ENCODE measurements at places on chromosomes 12 and 14. TPM values are rescaled to one million over a fixed set of nuclear protein-coding genes. Genes with fewer than 3 reads are reported as not detected.

The TROAP gene
- 22.1 TPM for total RNA-seq

The PXMP2 gene
- 50.1 TPM for total RNA-seq

The PROX2 gene
- 0.14 TPM for total RNA-seq

The DDN gene
- 0.09 TPM for total RNA-seq

The CCDC184 gene
- 0.05 TPM for total RNA-seq

The CHFR gene
- total RNA-seq, result 39.5 TPM

The SERPINA10 gene
- 0.05 TPM for total RNA-seq

The C1R gene
- 51.5 TPM for total RNA-seq

DNA sequence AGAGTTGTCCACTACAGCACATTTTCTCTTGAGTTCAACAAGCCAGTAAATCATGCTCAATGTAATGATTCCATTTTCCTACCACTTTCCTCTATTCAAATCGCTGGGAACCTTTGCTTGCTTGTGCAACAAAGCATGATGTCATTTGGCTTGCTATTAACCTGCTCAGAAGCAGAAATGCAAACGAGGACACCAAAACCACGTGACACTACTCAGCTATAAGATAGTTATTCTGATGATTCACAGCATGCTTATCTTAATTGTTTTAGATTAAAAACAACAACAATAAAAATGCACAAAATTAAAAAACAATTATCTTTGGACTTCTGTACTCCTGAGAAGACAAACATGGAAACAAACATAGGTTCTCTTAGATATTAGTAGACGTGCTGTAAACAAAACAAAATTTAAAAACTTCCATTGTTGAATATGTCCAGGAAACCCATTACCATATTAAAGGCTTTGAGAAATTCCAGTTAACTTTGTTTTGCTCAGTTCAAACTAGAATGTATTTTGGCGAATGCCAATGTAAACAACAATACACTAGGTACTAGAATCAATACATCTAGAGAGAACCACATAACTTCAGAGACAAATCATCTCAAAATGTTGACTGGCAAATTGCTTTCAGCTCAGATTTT is 77.5 kb upstream of the KRAS start:
- DNase-seq, result no peak

DNA sequence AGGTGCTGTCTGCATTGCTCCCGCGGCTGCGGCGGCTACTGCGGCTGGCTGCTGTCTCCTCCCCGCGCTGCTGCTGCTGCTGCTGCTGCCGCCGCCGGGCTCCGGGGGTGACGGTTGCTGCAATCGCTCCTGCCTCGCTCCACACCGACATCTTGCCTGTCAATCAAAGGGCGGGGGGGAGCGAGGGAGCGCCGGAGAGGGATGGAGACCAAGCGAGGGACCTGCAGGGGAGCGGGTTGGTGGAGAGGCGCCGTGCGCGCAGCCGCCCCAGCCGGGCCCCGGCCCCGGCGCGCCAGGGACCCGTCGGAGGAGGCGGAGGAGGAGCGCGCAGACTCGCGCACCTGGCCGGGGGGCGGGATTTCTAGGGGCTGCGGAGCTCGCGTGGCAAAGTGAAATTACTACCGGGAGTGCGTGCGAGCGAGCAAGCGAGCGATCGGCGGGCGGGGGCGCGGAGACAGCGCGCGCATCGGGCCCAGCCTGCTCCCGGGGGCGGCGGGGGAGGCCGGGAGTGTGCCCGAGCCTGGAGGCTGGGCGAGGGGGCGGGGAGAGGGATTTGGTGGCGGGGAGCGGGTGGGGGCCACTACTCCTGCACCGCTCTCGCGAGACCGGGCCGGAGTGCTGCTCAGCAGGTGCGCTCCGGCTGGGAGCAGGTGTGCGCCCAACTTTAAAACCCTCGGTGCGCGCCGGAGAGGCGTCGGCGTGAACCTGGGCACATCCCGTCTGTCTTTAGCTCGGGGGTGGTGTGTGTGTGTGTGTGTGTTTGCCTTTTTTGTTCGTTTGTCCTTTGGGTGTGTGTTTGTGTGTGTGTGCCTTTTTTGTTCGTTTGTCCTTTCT is at the start of gene KSR2:
Gene KSR2, minus strand, starts transcription at position 165 of the 834 bp plus-strand sequence. CDS start 735 bp downstream, outside the sequence.
- peak; percentile 67 for DNase-seq

GRCh38 chr14:74906925-74907521 is 16.0 kb downstream of the RPS6KL1 start:
- peak; percentile 47 for DNase-seq

DNA sequence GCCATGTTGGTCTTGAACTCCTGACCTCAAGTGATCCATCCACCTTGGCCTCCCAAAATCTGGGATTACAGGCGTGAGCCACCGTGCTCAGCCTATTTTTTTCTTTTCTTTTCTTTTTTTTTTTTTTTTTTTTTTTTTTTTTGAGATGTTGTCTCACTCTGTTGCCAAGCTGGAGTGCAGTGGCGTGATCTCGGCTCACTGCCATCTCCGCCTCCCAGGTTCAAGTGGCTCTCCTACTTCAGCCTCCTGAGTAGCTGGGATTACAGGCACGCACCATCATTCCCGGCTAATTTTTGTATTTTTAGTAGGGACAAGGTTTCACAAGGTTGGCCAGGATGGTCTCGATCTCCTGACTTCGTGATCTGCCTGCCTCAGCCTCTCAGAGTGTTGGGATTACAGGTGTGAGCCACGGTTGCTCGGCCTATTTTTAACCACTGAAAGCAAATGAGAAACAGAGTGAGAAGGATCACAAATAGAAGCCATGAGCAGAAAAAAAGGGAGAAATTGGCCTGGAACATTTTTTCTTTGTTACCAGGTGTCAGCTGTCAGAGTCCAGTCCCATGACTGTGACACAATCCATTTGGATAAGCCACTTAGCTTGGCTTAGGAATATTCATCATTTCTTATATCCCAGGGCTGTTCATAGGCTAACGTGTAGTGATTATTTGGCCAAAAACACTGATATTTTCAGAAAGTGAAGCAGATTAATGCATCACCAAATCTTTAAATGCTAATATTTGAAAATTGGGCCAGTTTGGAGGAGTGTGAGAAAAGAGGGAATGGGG is 7.9 kb upstream of the NFKBIA start:
- DNase-seq, result no peak

GRCh38 chr12:19683178-19683927 is 244.1 kb downstream of the AEBP2 start:
- DNase-seq, result no peak

GRCh38 chr12:42281278-42281677 is 43.2 kb upstream of the YAF2 start:
- DNase-seq, result no peak

GRCh38 chr12:73308079-73308478 is 1035.9 kb downstream of the TRHDE start:
- no peak for DNase-seq

- DNase-seq, result peak; percentile 4
Observed at GRCh38 chr14:61034416-61035120, 53.5 kb downstream of the SLC38A6 start.

DNA sequence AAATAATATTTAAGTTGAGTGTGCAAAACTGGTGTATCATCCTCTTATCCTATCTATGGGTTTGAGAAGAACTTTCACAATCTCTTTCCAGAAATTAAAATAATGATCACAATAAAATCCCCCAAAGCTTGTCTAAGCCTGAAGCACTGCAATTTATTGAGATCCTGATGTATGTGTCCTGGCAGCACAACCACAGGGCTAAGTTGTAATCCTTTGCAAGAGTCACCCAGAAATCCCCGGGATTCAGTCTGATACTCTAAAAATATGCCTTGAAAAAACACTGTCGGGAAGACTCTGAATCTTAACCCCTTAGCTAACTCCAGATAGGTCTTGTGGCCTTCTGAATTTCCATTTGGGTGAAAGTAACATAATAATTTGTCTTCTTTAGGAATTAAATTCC is 40.3 kb upstream of the STXBP6 start:
- no peak for DNase-seq

DNA sequence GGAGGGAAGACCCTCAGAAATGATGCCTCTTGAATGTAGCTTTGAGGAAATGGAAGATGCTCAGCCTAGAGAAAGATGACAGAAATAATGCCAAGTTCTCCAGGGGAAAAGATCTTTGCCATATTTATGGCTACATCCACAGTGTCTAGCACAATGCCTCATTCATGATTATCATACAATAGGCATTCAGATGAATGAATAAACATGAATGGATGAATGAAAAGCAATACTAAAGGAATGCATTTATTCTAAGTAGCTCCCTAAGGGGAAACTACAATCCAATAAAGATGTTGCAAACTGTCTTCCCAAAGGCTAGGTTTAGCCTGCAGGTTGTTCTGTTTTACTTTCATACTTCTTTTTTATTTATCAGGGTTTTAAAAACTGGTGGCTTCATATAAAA is 12.0 kb downstream of the TMTC1 start:
- DNase-seq, result no peak

- DNase-seq, result peak; percentile 16
Observed at GRCh38 chr14:104870368-104871144, 5.5 kb downstream of the CEP170B start.

DNA sequence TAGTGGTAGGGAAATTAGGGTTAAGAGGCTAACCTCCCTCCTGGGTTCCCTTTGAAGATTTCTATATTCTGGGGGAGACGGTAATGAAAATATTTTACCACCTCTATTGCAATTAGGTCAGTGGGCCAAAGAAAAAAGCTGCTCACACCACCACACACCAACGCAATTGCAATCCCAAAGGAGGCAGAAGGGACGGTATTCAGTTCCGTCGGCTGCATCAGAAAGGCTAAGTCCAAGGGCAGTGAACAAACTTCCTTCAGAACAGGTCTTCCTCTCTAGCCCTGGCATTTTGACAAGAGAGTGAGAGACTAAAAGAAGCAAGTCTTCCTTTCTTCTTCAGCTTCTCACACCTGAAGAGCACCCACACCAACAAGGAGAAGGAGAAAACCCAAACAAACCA is 51.2 kb downstream of the OTX2 start:
- DNase-seq, result no peak

DNA sequence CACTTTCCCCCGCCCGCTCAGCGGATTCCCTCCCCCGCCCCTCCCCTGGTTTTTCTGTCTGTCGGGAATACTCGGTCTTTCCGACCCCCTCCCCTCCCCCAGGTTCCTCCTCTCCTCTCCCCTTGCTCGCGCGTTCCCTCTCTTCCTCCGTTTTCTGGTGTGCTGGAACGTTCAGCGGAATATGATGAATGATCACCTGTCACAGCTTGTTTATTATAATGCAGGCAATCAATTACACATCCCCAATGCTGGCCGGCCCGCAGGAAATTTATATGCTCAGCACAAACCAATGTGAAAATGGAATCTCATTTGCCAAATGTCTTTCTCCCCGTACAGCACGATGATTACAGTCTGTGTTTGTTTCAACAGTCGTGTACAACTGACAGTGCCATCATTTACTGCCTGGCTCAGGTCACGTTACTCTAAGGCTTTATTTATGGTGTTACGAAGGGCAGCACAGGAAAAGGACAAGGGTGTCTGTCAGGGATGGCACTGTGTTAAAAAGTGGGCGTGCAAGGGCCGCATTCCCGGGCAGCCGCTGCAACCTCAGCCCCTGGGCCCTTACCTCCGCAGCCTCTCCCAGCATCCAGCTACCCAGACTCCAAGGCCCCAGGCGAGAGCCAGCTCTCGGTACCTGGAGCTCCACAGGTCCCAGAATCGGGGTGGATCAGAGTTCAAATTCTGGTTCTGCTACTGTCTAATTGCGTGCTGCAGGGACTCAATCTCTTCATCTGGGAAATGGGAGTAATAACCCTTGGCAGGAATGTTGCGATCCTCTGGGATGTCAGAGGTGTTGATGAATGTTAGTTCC is 24.7 kb upstream of the MAP1LC3B2 start:
- no peak for DNase-seq

- DNase-seq, result no peak
Observed at GRCh38 chr12:115873451-115874082, 403.9 kb downstream of the MED13L start.

GRCh38 chr14:55306938-55307589 is 35.8 kb downstream of the FBXO34 start:
- no peak for DNase-seq

- DNase-seq, result no peak
Observed at GRCh38 chr12:25332143-25332542, 81.4 kb upstream of the KRAS start.

GRCh38 chr12:93107514-93108312 is 178.6 kb upstream of the EEA1 start:
- no peak for DNase-seq

DNA sequence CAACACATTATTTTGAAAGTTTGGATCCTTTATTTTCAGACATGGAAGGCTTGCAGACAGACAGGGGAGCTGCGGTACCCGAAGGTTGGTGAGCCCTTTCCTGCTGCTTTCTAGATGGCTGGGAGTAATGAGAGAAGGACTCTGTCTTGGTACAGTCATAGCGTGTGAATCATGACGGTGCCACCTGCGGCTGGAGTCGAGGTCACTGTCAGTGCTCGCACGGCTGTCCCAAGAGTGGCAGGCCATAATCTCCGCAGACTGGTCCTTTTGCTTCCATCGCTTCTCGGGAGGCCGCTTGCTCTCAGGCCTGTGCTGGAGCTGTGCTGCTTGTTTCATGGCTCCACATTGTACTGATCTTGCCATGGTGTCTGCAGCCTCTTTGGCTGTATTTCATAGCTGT is 64.8 kb upstream of the RD3L start:
- no peak for DNase-seq

- no peak for DNase-seq
Observed at GRCh38 chr12:123859035-123859434, 96.9 kb downstream of the DNAH10 start.

- DNase-seq, result no peak
Observed at GRCh38 chr14:61065656-61066055, 84.6 kb downstream of the SLC38A6 start.

DNA sequence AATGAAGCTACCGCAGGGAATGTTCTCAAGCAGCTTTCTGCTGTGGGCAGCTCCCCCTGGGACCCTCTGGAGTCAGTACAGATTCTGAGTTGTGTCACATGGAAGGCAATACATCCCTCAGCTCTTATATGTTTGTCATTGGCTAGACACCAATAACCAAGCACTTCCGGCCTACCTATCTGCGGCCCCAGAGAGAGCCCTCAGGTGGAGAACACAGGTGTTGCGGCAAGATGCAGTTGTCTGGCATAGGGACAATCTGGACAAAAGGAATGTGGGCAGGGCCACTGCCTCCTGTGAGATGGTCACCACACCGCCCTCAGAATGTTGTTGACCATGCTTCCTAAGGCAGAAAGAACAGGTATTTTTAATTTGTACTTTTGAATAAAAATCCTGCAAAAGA is 118.7 kb downstream of the BRMS1L start:
- DNase-seq, result no peak

DNA sequence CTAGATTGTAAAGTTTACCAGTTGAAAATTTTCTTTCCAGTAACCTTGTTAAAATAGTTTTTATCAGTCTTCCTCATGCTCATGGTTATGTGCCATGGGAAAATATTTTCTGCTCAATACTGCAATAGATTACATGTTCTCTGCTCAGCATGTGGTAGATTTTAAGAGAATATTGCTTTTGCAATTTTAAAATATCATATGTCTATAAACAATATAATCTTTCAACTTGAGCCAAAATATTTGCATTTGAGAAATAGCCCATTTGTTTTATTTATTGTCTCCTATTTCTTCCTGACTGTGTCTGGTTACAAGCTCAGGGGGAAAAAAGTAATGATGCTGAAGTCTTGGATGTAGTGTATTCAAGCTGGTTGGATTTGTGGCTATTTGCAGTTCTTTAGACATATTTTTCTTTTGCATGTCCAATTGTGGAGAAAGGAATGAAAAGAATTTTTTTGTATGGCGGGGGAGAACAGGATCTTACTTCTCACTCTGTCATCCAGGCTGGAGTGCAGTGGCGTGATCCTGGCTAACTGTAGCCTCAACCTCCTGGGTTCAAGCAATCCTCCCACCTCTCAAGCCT is 342.6 kb upstream of the NAV3 start:
- DNase-seq, result no peak

- DNase-seq, result peak; percentile 61
Observed at GRCh38 chr14:75277008-75277814, 1.4 kb upstream of the FOS start.

GRCh38 chr12:96237465-96238077 is 43.4 kb downstream of the ELK3 start:
- no peak for DNase-seq

- DNase-seq, result no peak
Observed at GRCh38 chr14:20494935-20495766, 10.2 kb upstream of the RNASE10 start.
